ENCODE measurements at places on chromosomes 2 and 18.

GRCh38 chr18:55316486-55317184 lies 271.4 kb downstream of the TCF4 start:
- DNase-seq = no peak

- no peak for DNase-seq
These were observed 54.9 kb upstream of the SLC5A7 start for GRCh38 chr2:107931412-107931811.

- DNase-seq = no peak
These were observed 40.4 kb downstream of the GRHL1 start for GRCh38 chr2:9991829-9992273.

- DNase-seq = peak; percentile 65
These were observed 7.0 kb upstream of the PAX3 start for GRCh38 chr2:222305516-222306392.

GRCh38 chr2:27471961-27472360 lies 17.6 kb downstream of the IFT172 start:
- DNase-seq = no peak

Data from NCI-H524 (cell line).